ENCODE measurements at places on chromosomes 1 and 21. TPM values are rescaled to one million over a fixed set of nuclear protein-coding genes. Genes with fewer than 3 reads are reported as not detected.

TNFAIP8L2 gene
- total RNA-seq, result not detected

DNA sequence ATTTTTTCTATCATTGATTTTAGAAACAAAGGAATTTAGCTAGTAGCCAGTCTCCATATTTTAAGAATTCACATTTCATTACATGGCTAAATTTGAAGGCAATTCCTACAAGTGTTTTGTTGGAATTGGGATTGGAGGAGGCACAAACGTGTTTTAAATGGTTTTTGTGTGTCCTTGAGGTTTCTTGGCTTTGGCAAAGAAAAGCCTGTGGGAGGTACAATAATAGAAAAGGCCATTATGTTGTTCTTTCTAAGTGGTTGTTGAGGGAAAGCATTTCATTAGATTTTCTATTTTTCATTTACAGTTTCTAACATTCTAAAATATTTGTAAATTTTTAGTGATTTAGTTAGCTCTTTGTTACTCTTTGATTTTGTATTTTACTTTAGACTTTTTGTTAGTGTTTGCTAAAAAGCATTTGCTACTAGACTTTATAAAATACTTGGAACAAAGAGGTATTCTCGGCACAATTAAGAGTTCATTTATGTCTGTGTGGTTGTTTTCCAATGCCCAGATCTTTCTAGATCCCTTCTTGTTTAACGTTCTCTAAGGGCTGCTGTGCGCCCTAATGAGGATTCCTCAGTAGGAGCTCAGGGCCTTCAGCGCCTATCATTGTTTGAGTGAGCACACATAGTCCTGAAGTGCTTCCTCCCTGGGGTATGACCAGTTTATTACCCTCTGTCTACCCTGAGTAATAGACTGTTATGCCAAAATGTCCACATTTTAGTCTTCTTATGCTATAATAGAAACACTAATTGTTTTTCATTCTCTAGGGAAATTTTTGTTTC, 70.0 kb upstream of the KIAA1614 start:
- no peak overlapping the region for H3K27ac ChIP-seq
- H3K36me3 ChIP-seq, result no peaks in the 10 kb centered on the region
- DNase-seq, result no peak
- H3K4me3 ChIP-seq, result no peak overlapping the region

DNA sequence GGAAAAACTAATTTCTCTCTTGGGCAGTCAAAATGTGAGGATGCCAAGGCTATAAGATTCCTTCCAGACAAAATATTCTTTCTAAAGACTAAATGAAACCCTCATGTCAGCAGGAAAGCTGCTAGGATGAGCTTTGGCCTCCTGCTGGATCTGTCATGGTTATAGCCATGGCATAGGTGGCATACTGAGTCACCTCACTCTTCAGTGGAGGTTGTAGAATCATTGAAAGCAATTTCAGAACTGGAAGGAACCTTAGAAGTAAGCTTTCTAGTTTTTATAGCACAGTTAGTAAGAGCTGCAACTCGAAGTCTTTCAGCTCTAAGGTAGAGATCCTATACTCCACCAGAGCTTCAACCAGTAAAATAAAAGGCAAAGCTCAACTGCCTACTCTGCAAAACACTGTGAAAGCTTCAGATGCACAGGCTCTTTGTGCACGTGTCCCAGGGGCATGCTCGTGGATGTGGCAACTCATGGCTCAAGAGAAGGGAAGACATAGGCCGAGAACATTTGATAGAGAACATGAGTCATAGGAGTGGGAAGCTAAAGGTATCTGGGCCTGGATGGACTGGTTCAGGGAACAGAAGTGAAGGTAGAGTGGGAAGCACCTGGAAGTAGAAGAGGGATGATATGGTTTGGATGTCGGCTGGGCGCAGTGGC, 5.8 kb downstream of the AVPR1B start:
- H3K4me1 ChIP-seq, result no peaks in the 10 kb centered on the region
- no peak overlapping the region for H3K4me3 ChIP-seq
- H3K27ac ChIP-seq, result no peak overlapping the region
- no peaks in the 10 kb centered on the region for H3K36me3 ChIP-seq
- peaks cover 3% of the 10 kb centered on the region for H3K27me3 ChIP-seq

CTBS gene
- 4.1 TPM for total RNA-seq

DNA sequence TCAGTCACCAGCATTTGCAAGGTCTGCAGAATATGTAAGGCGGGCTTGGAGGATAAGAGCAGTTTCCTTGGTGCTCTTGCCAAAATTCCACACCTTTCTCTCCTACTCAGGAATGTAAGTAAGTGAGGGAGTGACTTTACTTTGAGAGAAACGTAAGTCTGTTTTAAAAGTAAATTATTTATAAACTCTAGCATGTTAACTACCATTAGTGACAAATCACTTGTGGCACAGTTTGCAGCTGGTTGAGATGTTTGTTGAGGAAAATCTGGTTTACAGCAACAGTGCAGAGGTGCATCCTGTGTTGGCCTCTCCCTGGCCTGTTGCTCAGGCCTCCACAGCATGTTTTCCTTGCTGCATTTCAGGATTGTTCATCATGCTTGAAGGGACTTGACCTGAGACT, 8.5 kb downstream of the CGN start:
- H3K27ac ChIP-seq, result no peak overlapping the region
- peaks cover 37% of the 10 kb centered on the region for H3K36me3 ChIP-seq
- H3K4me1 ChIP-seq, result peaks cover 2% of the 10 kb centered on the region
- DNase-seq, result no peak
- no peaks in the 10 kb centered on the region for H3K27me3 ChIP-seq
- no peak overlapping the region for H3K4me3 ChIP-seq
